ENCODE measurements at places on chromosomes 3 and 15.

DNA sequence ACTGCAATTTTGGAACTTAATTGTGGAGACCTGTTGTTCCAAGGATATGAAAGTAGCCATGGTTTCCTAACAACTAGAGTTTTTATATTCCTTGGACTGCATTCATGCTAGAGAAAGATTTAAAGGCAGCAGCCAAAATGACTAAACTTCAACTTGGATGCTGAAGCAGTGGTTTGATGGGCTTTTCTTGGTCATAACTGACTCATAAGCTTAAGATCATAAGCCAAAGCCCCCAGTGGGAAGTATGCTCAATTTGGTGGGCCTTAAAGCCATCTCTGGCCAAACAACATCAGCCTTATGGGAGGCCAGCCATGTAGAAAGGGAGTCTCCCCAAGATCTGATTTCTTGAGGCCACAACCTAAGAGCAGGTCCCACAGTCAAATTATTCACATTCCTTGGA is 80.2 kb downstream of the ZNF280D start:
- no peak for DNase-seq

GRCh38 chr3:57840473-57840872 is 84.4 kb downstream of the SLMAP start:
- no peak for DNase-seq

DNA sequence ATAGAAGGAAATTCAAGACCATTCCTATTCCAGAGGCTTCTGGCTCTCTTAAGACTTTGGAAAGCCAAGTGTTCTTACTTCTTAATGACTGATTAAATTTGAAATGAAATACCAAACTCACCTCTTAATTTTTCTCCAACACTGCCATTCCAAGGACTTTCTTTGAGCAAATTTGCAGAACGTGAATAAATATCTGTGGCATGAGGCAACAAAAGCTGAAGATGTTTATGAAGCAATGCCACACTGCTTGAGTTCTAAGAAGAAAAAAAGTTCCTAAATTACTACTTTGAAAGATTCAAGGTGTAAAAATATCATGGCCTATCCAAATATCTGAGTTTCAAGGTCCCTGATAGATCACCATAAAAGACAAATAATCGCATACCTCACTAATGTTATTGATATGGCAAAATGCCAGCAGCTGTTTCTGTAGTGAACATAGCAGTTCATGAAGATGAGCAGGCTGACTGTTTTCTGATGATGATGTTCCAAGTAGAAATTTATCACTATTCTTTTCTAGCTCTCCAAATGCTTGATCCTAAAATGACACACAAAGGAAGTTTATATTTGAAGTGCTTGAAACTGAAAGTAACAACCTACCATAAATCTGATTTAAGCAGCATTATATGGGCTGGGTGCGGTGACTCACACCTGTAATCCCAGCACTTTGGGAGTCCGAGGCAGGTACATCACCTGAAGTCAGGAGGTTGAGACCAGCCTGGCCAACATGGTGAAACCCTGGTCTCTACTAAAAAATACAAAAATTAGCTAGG is 104.4 kb downstream of the HERC1 start:
- no peak for DNase-seq

GRCh38 chr3:72505539-72506405 is 342.5 kb downstream of the SHQ1 start:
- no peak for DNase-seq

GRCh38 chr3:180600473-180600872 is 1.5 kb upstream of the TTC14 start:
- no peak for DNase-seq

DNA sequence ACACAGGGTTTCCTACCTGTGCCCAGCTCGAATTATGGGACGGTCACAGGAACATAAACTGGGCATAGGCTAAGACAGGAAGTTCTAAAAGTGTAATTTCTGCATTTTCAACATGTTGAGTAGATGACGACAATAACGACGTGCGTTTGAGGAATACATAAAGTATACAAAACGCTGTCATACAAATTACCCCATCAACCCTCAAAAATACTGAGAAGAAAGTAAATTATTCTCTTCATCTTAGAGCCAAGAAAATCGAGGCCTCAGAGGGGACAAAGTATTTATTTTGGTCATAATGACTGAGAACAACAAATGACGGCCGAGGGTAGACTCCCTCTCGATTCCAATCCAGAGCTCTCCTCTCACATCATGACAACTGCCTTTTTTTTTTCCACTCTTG is 60.8 kb downstream of the RUBCN start:
- no peak for DNase-seq

- DNase-seq = no peak
Observed at GRCh38 chr3:106029954-106030626, 161.3 kb upstream of the CBLB start.

DNA sequence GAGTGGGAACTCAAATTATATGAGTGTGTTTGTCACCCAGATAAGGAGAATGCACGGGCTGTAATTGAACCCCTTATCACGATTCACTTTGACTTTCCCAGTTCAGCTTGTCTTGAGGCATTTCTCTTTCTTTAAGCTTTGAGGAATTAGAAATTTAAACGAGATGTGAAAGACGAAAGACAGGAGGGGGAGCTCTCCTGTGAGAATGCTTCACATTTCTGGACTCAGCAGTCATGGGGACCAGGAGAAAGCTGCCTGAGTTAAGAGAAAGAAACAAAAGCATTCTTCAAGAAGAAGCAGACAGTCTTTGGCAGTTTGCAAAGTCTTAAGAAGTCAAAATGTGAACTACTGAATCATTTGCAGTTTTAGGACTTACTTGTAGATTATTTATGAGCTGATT is 205.6 kb downstream of the NECTIN3 start:
- no peak for DNase-seq

DNA sequence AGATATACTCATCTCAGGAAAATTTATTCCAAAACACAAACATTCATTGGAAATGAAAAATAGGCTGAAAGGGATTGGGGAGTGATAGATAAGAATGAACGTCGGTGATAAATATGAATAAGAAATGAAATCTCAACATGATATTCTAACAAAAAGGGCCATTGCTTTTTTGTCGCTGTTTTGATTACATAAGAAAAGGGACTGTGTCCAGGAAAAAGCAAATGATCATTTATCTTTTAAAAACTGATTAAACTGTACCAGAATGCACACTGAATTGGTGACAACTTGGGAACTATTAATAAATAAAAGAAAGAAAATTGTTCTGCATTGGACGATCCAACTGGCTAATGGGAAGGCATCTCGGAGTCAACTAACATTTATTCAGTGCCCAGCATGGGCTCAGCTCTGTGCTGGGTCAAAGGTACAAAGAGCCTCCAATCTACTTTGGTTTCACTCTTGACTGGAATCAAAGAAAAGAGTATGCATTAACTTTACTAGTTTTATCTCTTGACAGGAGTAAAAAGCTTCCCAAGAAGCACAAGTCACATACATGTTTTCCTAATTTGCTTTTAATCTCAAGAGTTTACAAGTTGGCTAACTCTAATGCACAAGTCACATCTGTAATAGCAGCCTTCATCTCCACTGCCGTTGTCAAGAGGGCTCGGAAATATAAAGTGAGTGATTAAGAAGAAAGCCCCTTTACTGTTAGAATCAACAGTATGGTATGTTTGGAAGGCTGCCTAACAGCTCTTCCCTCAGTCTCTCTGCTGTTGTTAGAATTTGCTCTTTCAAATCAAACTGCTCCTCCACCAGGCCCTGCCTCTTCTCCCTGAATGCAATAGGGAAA is 280.0 kb downstream of the IGSF11 start:
- no peak for DNase-seq

DNA sequence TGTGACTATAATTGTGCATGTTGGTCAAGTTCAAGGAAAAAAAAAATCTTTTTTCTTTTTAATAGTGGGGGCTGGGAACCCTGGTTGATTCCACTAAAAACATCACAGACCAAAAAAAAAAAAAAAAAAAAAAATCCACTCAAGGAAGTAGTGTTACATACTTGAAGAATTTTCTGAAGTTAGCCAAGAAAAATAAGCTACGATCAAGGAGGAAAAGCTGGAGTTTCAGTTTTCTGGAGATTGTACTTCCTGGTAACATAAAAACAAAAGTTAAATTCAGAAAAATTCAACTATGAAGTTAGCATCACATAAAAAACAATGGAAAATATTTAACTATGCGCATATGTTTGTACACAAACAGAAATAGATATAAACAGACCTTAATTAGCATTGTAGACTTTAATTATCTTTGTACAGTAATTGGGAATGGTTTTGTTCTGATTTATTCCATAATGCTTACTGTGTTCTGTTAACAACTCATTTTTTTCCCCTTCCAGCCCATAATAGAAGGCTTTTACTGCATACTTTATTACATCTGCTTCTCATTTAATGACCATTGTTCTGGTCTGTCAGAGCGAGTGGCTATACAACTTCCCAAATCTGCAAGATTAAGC is 194.3 kb downstream of the RORA start:
- DNase-seq = no peak

- no peak for DNase-seq
Observed at GRCh38 chr3:41854956-41855355, 106.9 kb downstream of the ULK4 start.

- no peak for DNase-seq
Observed at GRCh38 chr3:125194849-125195601, 17.5 kb downstream of the SLC12A8 start.

GRCh38 chr3:67564973-67565372 is 89.4 kb downstream of the SUCLG2 start:
- DNase-seq = no peak

GRCh38 chr3:193821151-193821668 is 228.2 kb downstream of the OPA1 start:
- no peak for DNase-seq

GRCh38 chr15:75672646-75673425 is 25.1 kb downstream of the SNX33 start:
- DNase-seq = no peak

DNA sequence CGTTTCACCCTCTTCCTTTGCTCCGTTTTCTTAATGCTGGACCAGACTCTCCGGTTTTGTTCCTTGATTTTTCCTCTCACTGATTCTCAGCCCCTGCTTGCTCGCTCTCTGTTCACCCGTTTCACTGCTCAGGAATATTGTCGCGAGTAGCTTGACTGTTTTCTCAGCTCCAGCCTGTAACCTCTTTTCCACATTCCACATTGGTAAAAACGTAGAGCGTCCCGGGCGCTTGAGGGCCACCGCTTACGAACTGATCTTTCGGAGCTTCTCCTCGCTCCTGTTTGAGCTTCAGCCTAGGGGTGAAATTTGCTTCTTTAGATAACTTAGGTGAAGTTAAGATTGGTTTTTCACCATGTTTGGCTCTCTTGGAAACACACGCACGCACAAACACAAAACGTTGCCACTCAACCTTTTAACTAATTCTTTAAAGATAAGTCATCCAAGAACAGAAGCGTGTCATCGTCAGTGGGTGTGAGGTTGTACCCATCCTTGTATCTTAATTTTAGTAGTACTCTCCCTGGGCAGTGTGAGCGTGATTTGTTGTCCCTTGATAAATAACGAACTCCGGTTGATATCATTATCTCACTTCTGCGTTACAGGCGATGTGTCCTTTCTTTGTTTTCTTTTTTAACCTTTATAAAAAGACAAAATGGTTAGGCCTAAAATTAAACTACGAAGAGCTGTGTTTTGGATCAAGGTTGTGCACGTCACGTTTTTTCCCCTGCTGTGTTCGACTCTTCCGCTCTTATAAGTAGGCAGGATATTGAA is 1.0 kb downstream of the PAK2 start:
- DNase-seq = peak; percentile 53

- no peak for DNase-seq
Observed at GRCh38 chr15:56077081-56077480, 83.7 kb upstream of the NEDD4 start.

DNA sequence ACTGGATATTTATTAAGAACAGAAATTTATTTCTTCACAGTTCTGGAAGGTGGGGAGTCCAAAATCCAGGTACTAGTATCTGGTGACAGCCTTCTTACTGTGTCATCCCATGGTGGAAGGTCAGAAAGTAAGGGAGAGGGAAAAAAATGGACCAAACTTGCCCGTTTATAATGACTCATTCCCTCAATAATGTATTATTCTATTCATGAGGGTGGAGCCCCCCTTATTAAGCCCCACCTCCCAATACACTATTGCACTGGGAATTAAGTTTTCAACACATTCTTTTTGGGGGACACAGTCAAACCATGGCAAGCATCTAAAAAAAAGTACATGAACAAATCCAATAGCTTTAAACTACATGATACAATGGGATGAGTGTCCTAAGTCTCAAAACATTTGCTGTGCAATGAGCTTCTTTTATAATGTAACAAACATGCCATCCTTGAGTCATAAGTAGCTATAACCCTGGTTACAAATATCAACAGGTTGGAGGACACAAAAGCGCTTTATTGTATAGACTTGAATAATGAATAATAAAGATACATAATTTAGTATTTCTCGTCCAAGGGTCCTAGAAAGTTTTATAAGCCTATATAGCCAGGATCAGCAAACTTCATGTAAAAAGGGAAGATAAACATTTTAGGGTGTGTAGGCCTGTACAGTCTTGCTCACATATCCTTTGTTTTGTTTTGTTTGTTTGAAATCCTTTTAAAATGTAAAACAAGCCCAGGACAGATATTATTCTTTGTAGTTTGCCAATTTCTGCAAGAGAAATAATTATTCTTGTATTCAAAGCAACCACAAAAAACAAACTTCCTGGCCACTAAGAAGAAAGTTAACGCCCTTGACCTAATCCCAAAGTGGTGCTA is 160.6 kb upstream of the RAP2B start:
- DNase-seq = no peak

GRCh38 chr15:64067564-64068030 is 21.3 kb upstream of the DAPK2 start:
- DNase-seq = peak; percentile 63

GRCh38 chr3:42369304-42369703 is 41.1 kb downstream of the LYZL4 start:
- DNase-seq = peak; percentile 7

DNA sequence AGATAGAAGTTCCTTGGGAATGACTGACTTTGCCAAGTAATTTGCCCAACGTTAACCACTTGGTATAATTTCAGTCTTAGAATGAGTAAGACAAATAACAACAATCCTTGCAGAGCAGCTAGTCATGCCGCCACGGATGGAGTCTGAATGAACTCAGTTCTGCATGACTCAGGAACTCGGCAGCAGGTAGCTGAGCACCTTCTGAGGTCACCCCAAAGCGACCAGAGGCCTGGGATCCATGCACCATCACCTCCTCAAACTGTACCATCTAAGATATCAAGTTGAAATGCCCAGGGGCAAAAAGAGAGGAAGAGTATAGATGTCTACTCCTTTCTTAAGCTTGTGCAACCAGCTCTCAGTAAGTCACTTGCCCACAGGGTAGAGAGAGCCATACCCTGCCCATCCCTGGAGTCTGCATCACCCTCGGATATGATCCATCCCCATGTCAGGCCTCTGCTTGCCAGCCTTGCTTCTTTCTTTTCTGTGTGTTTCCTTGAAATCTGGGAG is 8.5 kb upstream of the CDCP1 start:
- no peak for DNase-seq

- peak; percentile 27 for DNase-seq
Observed at GRCh38 chr3:42535981-42536784, 33.7 kb downstream of the VIPR1 start.

GRCh38 chr15:64459066-64459781 is 1.2 kb upstream of the ZNF609 start:
- no peak for DNase-seq
